ENCODE measurements at places on chromosomes 13 and 19. TPM values are rescaled to one million over a fixed set of nuclear protein-coding genes. Genes with fewer than 3 reads are reported as not detected.

The FPR1 gene
- total RNA-seq: 20.2 TPM

The RAB8A gene
- 149 TPM for total RNA-seq

The GPALPP1 gene
- total RNA-seq: 36.0 TPM

The ELSPBP1 gene
- total RNA-seq: not detected

The PDX1 gene
- total RNA-seq: not detected

The RASIP1 gene
- not detected for total RNA-seq

The FCGBP gene
- total RNA-seq: 10.6 TPM

The LILRB1 gene
- total RNA-seq: 38.5 TPM

The ZSWIM4 gene
- 5.8 TPM for total RNA-seq

The TRIP10 gene
- total RNA-seq: 1.0 TPM

The MED29 gene
- 49.1 TPM for total RNA-seq

The ZNF254 gene
- total RNA-seq: 20.5 TPM

The CCDC124 gene
- total RNA-seq: 37.4 TPM

The C19orf47 gene
- 15.2 TPM for total RNA-seq

The CRX gene
- not detected for total RNA-seq

The SMIM44 gene
- total RNA-seq: not detected

The EMP3 gene
- 342 TPM for total RNA-seq

The ZNF492 gene
- not detected for total RNA-seq

The UNC13A gene
- not detected for total RNA-seq

The HCST gene
- 307 TPM for total RNA-seq

The NUDT15 gene
- total RNA-seq: 6.4 TPM

The CLDN10 gene
- not detected for total RNA-seq

The ZNF66 gene
- 10.6 TPM for total RNA-seq

The PEAK3 gene
- total RNA-seq: 8.4 TPM

The SBK2 gene
- not detected for total RNA-seq

The OR10H1 gene
- not detected for total RNA-seq

The CALM3 gene
- total RNA-seq: 235 TPM

The DHDH gene
- total RNA-seq: not detected

The HTR2A gene
- total RNA-seq: not detected

Data from natural killer cell (primary cell).